ENCODE measurements at places on chromosomes 3 and 15. TPM values are rescaled to one million over a fixed set of nuclear protein-coding genes. Genes with fewer than 3 reads are reported as not detected.

SLC24A5 gene
- polyA plus RNA-seq, result not detected

EPHB1 gene
- 0.49 TPM for polyA plus RNA-seq

ALDH1A2 gene
- 1.9 TPM for polyA plus RNA-seq

RAB6B gene
- 23.5 TPM for polyA plus RNA-seq

BCL2A1 gene
- polyA plus RNA-seq, result 1.2 TPM

LSG1 gene
- 9.6 TPM for polyA plus RNA-seq

ST3GAL6 gene
- 95.9 TPM for polyA plus RNA-seq

STAC gene
- polyA plus RNA-seq, result 0.11 TPM

KIF23 gene
- polyA plus RNA-seq, result 0.23 TPM

DNAJA4 gene
- polyA plus RNA-seq, result 62.3 TPM

VILL gene
- 3.4 TPM for polyA plus RNA-seq

MAP1A gene
- polyA plus RNA-seq, result 6.0 TPM
